ENCODE measurements at places on chromosomes 16 and 17.

GRCh38 chr17:34314279-34314678 lies 5.0 kb upstream of the CCL8 start:
- no peak for DNase-seq

DNA sequence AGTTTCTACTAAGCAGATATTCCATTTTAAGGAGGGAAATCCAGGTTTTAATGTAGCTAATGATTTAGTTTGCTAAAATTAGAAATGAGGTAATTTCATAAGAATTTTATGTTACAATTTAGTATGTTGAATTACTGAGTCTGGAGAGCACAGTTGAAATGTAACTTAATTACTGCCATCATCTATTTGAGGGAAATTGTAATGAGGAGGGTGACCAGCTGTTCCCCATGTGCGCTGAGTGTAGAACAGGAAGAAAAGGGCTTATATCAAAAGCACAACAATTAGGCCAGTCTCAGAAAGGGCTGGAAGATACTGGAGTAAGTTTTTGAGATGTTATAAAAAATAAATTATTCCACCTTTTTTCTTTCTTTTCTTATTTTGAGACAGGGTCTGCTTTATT lies 735.1 kb upstream of the GOT2 start:
- no peak for DNase-seq

DNA sequence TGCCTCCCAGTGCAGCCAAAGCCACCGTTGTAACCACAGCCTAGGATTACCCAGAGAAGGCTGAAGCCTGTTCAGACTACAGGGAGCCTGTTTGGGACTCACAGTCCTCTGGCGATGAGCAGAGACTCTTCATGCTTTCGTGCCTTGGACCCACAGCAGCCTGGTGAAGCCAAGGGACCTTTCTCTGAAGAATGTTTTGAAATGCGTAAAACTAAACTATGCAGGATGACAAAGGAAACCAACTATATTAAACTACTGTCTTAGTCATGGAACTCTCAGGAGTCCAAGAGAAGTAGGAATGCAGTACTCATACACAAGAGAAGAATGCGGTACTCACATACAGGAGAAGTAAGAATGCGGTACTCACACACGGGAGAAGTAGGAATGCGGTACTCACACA lies 20.9 kb downstream of the ABR start:
- no peak for DNase-seq

- DNase-seq: no peak
Measured at GRCh38 chr17:28527859-28528258, 21.7 kb downstream of the FOXN1 start.

GRCh38 chr17:72862276-72862999 lies 230.1 kb downstream of the SLC39A11 start:
- DNase-seq: no peak

- DNase-seq: no peak
Measured at GRCh38 chr17:58051468-58051867, 31.8 kb upstream of the DYNLL2 start.

GRCh38 chr17:21215935-21216334 lies 2.0 kb upstream of the TMEM11 start:
- DNase-seq: no peak

DNA sequence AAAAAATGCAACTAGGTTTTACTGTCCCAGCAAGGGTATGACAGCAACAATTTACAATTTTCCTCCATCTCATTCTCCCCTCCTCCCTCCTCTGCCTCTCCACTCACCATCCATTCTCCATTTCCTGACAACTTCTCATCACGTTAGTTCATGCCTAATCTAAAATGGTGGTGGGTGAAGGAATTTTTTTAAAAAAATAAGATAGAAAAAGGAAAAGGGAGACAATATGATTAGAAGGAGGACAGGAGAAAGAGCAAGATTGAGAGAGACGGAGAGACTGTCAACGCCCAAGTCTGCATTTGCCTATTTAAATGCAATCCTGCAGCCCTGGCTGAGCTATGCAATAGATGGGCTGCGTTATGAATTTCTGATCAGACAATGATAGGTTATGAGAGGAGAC lies 380.7 kb upstream of the PSMD7 start:
- no peak for DNase-seq

DNA sequence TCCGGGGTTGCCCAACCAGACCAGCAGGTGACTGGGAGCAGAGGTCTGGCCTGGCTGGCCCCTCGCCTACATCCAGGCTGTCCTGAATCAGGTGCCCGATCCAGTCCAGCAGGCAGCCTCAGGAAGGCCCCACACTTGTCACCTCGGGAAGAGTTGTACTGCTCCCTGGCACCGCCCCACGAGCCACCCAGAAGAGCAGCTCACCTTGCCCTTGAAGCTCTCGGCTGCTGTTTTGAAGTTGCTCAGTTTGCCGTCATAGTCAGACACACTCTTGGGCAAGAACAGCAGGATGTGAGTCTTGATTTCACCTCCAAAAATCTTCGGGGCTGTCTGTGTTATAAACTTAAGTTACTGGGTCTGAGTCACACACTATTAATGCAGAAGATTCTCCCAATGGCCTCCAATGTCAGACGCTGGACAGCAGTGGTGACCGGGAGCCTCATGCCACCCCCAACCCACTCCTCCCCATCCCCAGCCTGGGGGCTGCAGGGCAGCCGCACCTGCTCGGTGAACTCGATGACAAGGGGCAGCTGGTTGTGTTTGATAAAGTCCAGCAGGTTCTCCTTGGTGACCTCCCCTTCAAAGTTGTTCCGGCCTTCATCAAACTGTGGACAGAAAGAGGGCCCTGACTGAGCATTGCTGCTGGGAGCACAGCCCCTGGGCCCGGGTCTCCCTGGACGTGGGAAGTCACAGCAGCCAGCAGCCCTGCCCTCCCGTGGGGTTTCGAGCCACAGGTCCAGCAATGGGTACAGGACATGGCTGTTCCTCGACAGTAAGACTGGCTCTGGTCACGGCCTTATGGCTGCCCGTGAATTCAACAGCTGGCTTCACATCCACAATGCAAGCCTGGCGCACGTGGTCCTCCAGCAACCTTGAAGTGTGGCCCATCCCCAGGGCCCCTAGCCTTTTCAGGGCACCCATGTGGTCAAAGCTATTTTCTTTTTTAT lies 12.2 kb upstream of the PPP1R27 start:
- no peak for DNase-seq

DNA sequence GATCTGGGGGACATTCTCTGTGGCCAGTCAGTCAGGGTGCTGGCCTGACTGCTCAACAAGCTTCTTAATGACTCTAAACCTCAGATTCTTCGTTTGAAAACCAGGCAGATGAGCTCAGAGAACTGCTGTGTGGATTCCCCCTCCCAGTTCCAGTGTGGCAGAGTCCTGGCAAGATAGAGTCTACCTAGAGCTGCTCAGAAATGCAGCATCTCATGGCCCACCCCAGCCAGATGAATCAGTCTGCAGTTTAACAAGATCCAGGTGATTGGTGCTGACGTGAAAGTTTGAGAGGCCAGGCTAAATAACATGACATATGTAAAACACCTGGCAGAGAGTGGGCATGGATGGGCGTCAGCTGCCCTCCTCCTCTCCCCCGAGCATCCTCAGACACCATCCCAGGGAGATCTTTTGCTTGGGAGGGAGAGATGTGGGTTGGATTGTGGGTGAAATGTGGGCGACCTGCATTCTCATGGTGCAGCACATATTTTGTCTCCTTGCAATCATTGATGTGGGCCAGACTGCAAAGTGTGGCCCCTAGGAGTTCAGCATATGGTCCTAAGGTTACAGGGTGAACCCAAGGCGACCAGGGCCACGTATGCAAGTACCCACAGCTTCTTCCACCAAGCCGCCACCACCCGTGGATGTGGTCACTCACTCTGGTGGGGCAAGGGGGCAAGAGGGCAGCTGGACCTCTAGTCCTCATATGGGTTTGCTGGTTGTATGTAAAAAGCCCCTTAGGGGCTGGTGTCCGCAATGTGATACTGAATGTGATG lies 19.5 kb downstream of the SOCS3 start:
- no peak for DNase-seq

GRCh38 chr17:41697122-41697962 lies 8.7 kb downstream of the EIF1 start:
- no peak for DNase-seq

GRCh38 chr16:82257990-82258389 lies 88.0 kb upstream of the MPHOSPH6 start:
- DNase-seq: no peak

GRCh38 chr17:17367931-17368330 lies 64.8 kb downstream of the NT5M start:
- DNase-seq: no peak

DNA sequence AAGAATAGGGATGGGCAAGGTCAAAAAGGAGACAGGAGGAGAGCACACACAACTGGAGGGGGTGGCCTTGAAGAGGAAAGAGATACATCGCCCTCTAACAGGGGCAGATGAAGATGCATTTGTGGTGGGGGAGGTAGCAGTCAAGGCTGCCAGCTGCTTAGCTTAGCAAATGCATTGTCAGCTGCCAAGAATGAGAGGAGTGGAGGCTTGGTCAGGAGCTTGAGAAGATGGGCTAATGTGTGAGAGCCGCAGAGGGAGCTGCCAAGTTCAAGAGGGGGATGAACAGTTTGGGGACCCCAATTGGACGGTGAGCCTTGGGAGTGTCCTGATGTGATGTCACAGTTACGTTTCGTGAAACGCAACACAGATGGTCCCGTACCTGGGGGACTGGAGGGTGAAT lies 28.9 kb upstream of the GNA13 start:
- no peak for DNase-seq

DNA sequence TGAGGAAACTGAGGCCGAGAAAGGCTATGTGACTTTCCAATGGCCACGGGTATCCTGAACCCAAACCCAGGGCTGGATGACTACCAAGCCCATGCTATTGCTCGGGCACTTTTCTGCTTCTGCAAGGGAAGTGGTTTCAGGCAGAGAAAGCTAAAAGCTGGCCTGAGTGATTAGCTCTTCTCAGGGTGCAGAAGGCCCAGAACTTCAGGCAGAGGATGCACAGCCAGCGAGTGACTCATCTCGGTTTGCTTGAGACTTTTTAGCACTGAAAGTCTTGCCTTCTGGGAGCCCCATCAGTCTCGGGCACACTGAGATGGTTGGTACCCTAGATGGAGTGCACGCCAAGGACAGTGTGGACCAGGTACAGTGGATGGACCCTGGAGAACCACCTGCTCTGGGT lies 129.5 kb upstream of the SDK2 start:
- no peak for DNase-seq

DNA sequence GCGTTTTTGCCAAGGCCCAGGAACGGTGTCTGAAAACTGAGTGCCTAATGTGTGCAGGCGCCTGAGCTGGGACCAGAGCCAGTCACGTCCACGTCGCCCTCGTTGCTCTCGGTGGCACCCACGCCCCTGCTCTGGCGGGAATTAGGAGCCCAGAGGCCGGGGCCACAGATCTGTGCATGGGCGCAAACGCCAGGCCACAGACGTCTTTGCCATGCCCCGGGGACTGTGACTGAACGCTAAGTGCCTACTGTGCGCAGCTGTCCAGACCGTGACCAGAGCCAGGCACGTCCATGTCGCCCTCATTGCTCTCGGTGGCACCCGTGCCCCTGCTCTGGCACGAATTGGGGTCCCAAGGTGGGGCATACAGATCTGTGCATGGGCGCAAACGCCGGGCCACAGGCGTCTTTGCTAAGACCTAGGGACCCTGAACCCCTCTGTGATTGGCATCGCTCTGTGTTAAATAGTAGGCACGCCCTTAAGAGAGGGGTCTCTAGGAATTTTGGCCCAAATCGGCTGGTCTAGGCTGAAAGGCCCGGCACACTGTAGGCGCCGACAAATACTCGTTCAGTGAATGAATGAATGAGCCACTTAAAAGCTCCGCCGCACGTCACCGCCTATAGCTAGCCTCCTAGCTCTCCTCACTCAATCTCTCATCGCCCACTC lies 827 bp upstream of the UBALD1 start:
- DNase-seq: no peak

- DNase-seq: no peak
Measured at GRCh38 chr16:81593481-81593880, 148.9 kb downstream of the CMIP start.

- no peak for DNase-seq
Measured at GRCh38 chr17:46928467-46929261, 5.7 kb downstream of the GOSR2 start.

All from stimulated activated CD4-positive, alpha-beta T cell treated with anti-CD3 and anti-CD28 coated beads, Interleukin-2, amount 100 ng/mL, for 24 hours (primary cell).